ENCODE measurements at places on chromosomes 11 and 22.

- no peak for DNase-seq
Observed at GRCh38 chr11:33507356-33507755, 193.3 kb downstream of the C11orf91 start.

GRCh38 chr22:39974065-39974464 is 13.9 kb downstream of the TMA7B start:
- DNase-seq: no peak

DNA sequence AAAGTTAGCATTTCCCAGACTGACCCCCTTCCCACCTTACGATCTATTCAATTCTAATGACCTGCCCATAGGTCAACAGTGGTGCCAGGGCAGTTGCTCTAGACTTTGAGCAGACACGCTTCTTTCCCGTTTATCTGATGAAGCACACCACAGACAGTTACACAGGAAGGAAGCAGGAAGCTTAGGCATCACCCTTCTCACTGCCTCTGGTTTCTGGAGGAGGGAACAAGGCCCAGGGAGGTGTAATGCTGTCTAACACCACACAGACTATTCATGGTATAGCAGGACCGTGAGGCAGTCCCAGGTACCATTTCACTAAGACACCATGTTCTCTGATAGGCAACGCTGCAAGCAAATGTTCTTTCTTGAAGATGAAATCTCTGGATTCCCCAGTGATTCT is 279.4 kb downstream of the NTM start:
- DNase-seq: no peak

DNA sequence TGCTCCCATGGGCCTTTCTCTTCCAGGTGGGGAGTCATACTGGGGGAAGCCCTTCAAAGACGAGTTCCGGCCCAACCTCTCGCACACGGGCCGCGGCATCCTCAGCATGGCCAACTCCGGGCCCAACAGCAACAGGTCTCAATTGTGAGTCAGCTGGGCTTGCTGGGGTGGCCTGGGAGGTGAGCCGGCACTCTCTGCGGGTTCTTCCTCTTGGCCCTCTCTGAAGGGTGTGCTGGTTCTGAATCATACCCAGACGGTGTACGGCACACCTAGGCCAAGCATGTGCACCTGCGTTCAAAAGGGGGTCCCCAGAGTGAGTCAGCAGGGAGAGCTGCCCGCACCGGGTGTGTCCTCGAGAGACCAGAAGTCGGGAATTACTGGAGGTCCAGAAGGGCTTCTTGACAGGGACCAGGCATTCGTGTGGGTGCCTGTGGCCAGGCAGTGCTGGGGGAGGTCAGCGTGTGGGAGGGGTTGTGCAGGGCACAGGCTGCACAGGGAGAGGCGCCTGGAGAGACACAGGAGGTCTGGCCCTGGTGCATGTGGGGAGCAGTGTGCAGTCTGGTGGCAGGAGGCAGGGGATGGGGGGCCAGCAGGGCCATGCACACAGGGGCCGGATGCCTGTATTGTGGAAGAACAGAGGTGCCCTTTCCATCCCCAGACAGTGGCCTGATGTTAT is 23.0 kb downstream of the PPIL2 start:
- DNase-seq: no peak

DNA sequence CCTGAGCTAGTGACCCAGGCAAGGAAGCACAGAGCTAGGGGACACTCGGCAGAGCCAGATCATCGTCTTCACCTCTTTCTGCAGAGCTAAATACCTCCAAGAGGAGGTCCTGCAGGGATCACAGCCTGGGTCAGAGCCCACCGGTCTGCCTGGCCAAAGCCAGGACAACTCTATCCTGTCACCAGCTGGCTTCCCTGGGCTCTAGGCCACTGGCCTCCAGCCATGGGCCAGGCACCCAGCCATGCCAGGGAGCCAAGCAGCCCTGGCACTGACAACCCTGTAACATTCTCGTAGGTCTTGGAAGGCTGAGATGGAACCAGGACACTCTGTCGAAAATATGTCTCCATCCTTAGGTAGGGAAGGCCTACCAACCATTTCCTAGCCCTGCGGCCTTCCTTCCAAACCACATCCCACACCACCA is 270.1 kb downstream of the BUD13 start:
- no peak for DNase-seq

GRCh38 chr11:64764753-64765152 is 5.0 kb upstream of the PYGM start:
- DNase-seq: no peak

GRCh38 chr11:27255447-27255828 is 107.6 kb downstream of the CCDC34 start:
- DNase-seq: no peak

DNA sequence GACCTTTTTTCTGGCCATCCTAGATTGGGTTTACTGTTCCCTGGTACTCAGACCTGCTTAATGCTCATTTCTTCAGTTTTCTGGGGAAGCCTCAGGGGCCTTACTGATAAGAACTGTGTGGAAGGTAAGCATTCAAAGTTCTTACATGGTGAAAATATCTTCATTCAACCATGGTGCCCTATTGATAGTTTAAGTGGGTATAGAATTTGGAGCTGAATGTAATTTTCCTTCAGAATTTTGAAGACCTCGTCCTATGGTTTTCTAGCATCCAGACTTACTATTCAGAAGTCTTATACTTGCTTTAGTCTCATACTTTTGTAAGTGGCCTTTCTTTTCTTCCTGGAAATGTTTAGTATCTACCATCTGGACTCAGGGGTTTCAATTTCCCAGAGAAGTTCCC is 75.7 kb downstream of the CDKN1C start:
- no peak for DNase-seq

DNA sequence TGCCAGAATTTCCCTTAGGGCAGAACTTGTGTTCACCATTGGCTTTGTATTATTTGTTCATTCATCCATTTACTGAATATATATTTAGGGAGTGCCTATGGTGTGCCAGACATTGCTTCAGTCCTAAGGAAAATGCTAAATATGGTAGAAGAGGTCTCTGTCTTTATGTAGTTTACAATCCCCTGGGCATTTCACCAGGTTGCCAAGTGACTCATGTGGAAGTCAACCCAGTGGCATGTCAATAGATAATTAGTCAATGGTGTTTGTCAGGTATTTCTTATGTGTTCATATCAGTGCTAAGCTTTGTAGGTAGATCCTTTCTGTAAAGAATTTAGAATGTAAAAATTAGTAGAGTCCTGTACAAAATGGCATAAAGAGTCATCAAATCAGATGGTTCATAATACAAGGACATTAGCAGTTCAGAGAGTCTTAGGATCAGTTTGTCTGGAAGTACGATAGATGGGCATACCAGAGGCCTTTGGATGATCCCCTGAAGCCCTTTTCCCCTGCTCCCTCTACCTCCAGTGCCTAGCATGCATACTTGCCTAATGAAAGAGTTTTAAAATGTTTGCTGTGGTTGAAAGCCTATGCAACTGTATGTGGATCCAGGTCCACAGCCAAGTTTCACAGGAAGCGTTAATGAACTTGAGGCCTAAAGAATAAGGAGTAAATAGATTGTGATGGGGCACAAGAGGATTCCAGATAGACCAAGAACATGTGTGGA is 58.5 kb upstream of the SESN3 start:
- DNase-seq: no peak

GRCh38 chr11:27611390-27611789 is 88.9 kb downstream of the BDNF start:
- DNase-seq: no peak

- DNase-seq: no peak
Observed at GRCh38 chr11:515131-515530, 8.1 kb upstream of the RNH1 start.

DNA sequence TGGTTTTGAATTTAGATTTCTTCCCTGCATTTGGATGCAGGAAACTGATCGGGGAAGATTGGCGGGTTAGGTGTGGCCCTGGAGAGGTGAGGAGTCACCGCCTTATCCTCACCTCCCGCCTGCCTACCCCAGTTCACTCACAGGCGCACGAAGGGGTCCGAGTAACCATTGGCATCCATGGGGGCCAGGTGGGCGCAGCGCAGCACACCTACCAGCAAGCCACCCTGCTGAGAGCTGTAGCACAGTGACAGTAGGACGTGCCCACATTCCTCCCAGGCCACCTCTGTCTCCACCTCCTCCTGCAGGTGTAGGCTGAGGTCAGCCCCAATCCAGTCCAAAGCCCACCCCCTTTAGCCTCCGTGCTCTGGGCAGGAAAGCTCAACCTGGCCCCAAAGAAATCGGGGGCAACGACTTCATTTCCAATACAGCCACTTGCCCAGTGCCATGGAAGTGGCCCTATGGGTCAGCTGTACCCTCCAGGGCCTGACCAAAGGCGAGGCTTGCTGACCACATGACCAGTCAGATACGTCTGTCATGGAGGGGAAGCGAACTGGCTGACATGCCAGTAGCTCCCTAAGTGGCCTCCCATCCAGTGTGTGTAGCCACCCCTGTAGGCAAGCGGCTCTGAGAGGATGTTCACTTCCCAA is 6.7 kb downstream of the NDUFV1 start:
- DNase-seq: no peak

GRCh38 chr22:27274770-27275449 is 526.6 kb downstream of the MN1 start:
- no peak for DNase-seq

GRCh38 chr11:111362887-111363411 is 16.1 kb downstream of the POU2AF1 start:
- no peak for DNase-seq

DNA sequence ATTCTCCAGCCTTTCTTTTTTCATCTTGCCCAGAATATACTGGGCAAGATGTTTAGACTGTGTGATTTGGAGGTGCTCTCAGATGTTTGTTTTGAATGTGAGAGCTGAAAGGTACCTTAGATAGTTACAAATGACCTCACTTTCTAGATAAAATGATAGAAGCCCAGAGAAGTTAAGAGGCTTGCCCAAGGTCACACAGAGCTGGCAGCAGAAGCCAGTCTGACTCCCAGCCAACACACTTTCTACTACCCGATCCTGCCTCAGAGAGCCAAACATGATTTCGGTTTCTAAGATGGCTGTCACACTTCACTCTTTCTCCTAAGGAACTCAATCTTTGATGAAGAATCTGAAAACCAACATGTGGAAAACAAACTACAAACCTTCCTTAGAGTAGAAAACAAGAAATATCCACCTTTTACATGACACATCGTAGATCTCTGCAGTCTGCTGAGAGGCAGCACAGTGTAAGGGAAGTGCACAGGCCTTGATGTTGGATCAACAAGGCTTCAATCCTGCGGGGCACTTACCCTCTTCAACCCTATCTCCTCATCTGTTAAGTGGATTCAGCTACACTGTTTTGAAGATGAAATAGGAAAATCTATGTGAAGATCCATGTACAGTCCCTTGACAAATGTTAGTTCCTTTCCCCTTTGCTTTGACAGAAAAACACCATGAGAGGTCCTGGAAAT is 58.6 kb downstream of the SYTL2 start:
- no peak for DNase-seq

DNA sequence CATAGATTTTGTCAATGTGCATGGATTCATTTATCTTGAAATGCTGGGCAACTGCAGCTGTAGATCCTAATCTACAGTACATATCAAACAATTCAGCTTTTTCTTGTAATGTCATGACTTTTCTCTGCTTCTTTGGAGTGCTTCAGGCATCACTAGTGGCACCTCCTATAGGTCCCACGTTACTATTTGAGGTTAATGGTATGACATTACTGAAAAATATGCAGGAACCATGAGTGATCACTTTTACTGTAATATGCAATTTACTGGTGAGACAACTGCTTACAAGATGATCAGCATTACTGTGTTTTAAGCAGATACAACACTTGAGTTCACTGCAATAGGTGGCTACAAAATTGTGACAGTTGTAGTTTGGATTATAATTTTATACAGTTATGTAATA is 3.0 kb downstream of the CENATAC start:
- DNase-seq: no peak

GRCh38 chr22:36831206-36831605 is 14.4 kb upstream of the PVALB start:
- no peak for DNase-seq

GRCh38 chr11:67279589-67280340 is 9.3 kb upstream of the ANKRD13D start:
- no peak for DNase-seq

DNA sequence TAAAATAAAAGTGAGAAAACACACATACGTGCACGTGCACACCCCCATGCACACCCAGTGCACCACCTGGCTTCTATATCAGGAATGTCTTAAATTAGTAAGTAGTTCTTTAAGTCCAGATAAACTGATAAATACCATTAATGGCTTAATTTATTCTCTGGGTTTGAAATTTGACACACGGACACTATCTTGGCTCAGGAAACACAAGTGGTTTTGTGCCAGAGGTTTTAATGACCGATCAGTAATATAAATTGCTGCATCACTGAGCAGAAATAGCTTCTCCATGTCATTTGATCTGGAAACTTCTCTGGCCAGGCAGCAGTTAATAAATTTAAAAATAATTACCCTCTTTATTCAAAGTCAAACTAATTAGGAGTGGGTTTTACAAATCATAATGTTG is 101.5 kb upstream of the NNMT start:
- DNase-seq: no peak

DNA sequence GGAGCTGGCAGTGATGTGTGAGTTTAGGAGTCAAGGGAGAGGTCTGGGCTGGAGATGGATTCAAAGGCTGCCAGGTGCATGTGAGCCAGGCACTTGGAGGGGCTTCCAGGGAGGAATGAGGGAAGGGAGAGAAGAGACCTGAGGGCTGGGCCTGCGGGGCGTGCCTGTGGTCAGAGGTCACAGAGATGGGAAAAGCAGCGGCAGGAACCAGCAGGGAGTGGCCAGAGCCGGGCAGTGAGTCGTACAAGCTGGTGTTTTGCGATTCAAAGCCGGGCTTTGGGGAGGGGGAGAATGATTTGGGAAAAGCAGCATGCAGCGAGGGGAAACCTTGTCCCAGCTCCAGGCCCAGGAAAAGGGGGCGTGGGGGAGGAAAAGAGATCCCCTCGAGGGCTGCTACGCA is 96.9 kb upstream of the RTL6 start:
- DNase-seq: no peak

DNA sequence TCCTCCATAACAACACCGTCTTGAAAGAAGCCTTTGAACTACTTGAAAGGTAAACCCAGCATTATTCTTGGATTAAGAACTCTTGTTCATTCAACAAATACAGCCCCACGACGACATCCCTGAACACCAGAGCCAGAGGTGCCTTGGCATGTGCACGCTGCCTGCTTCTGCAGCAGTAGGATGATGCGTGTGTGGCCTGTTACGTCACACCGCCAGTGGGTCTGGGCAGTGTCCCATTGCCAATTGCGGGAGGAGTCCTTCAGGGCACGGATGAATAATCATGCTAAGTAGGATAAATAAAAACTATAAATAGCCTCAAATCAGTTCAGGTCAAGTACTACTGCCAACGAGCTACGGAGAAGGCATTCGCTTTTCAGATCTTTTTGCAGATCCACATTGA is 380.5 kb downstream of the SHANK2 start:
- no peak for DNase-seq

DNA sequence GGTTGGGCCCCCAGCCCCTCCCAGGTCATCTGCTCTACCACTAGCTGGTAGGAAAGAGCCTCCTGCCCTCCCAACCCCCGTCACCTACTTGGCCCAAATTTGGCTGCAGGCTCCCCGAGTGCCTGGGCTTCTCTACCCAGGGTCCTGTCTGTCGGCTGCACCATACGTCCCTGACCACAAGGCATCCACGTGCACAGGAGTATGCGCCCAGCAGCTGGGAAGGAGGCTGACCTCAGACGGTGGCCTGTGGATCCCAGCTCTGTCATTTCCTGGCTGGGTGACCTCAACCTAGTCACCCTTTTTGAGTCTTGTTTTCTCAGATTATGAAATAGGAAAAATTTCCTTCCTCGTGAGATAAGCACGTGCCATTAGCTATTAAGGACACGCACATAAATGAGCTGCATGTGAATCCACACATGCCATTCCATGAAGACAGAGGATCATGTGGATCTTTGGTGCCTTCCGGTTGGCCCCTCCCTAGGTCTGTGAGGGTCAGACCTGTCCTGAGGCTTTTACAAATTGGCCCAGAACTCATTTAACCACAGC is 13.7 kb downstream of the CYB561A3 start:
- no peak for DNase-seq
